ENCODE measurements at places on chromosomes 1 and 21.

GRCh38 chr1:177858332-177858821 lies 111.5 kb downstream of the SEC16B start:
- no peak for DNase-seq

- DNase-seq, result no peak
These were observed 3.4 kb upstream of the PCSK9 start for GRCh38 chr1:55035904-55036303.

GRCh38 chr1:118184739-118185083 lies 317 bp downstream of the SPAG17 start:
- no peak for DNase-seq

GRCh38 chr1:170701962-170702361 lies 38.0 kb downstream of the PRRX1 start:
- DNase-seq, result no peak

DNA sequence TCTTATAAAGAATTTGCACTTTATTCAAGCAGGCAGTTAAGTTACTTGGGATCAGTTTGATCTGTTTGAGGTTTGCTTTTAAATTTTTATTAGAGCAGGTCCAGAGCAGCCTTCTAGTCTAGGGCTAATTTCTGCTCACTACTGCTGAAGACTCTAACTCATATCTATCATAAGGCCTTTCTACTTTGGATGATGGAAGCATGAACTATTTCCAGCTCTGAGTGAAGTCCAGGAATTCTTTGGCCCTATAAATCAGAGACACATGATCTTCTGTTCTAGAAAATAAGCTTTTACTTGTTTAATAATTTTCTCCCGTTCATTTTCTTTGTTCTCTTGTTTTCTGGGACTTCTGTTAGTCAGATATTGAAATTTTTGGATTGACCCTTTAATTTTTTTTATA lies 14.7 kb downstream of the NIBAN1 start:
- no peak for DNase-seq

- DNase-seq, result peak; percentile 88
These were observed 487.6 kb upstream of the CAMK1G start for GRCh38 chr1:209095627-209096595.

DNA sequence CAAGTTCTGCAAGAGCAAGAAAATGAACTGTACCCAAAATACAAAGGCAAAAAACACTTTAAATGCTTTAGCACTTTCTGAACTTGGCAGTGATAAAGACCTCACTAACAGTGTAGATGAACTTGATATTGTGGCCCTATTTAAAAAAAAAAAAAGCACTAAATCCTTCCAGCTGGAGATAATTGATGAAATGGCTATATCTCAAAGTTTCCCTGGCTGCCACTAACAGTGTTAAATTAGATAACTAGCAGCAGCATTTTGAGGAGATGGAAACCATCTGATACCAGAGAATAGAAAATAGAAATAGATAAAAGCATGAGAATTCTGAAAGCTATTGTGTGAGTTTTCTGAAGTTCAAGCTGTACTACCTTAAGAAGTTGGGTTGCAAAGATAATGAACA lies 317.2 kb downstream of the RWDD3 start:
- no peak for DNase-seq

GRCh38 chr1:28243685-28244311 lies 7.9 kb downstream of the ATP5IF1 start:
- DNase-seq, result no peak

DNA sequence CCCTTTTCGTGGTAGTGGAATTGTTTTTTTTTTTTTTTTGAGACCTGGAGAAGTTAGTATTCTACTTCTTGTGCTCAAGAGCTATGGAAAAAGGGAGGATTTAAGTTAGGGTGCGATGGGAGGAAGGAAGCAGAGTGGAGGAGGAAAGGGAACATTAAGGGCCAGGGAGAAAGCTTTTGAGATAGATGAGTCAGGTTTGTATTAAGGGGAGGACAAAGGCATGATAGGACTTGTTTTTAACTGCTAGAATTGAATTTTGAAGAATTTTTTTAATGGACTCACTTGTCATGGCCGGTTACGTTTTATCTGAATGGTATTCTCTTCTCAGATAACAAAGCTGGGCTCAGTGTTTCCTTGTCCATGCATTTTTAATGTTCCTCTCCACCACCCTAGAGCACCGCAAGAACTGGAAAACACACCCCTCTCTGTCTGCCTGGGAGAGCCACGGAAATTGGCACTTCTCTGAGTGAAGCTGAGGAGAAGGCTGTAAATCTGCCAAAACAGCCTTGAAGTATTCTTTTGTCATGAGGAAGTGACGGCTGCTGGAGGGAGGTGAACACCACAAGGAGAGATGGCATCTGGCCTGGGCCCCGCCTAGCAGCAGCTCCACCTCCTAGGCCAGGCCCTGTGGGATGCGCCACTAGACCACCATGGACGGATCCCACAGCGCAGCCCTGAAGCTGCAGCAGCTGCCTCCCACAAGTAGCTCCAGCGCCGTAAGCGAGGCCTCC lies 3.5 kb downstream of the NIPAL3 start:
- DNase-seq, result peak; percentile 32

DNA sequence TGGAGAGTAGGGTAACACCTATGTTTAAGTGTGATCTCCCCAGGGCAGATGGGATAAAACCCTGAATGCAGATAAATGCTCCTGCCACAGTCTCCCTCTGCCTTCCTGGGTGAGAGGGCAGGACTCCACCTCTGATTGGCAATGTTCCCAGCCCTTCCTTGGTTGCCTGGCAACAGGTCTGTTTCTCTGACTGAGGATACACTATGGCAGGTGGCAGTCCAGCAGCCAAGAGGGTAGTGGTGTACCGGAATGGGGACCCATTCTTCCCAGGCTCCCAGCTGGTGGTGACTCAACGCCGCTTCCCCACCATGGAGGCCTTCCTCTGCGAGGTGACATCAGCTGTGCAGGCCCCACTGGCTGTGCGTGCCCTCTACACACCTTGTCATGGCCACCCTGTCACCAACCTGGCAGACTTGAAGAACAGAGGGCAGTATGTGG lies at the start of gene DCDC2B:
DCDC2B (plus strand) TSS at position 199 of the 438 bp plus-strand sequence; CDS start at position 204, 5 bp downstream.
- DNase-seq, result peak; percentile 61

DNA sequence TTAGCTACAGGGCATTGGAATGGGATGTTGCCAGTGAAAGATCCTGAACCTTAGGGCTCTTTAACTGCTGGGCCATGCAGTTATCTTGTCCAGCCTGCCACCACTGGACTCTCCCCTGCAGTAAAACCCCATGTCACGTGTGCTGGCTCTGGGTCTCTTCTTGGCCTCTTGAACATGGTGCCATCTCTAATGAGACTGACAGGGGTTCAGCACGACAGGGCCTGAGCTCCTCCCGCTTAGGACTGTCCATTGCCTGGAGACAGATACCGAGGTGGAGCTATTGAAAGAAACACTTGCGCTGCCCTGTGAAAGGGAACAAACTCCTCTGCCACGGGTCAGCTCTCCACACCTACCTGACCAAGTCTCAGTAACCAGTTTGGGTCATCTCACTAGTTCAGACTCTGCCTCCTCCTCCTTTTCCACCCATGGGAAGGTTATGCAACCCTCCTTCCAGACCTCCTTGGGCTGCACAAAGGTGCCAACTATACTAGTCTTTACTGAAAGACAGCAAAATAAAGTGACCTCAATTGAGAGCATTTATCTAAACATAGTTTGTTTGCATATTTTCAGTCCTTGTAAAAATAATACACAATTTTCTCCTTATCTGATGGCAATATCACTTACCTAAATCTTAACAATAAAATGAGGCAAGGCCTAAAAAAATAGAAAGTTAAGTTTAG lies 66.0 kb downstream of the GNG12 start:
- no peak for DNase-seq

DNA sequence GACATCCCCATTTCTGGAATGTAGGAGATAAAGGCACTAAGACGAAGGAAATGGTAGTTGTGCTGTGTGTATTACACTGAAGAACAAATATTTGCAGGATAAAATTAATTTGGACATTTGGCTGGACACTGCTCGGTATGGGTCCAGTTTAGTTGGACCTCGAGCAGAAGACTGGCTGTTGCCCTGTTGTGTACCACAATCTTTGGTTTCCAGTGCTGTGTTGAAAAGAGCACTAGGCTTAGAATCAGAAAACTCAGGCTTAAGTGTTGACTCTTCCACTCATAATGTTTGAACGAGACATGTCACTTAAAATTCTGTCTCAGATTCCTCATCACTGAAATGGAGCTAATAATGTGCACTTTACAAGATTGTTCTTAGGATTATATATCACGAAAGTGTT lies 1.2 kb upstream of the ARPC5 start:
- no peak for DNase-seq

GRCh38 chr1:164928232-164928812 lies 369.3 kb downstream of the PBX1 start:
- DNase-seq, result no peak

- DNase-seq, result no peak
These were observed 498.9 kb downstream of the ADGRL2 start for GRCh38 chr1:82299656-82300055.

DNA sequence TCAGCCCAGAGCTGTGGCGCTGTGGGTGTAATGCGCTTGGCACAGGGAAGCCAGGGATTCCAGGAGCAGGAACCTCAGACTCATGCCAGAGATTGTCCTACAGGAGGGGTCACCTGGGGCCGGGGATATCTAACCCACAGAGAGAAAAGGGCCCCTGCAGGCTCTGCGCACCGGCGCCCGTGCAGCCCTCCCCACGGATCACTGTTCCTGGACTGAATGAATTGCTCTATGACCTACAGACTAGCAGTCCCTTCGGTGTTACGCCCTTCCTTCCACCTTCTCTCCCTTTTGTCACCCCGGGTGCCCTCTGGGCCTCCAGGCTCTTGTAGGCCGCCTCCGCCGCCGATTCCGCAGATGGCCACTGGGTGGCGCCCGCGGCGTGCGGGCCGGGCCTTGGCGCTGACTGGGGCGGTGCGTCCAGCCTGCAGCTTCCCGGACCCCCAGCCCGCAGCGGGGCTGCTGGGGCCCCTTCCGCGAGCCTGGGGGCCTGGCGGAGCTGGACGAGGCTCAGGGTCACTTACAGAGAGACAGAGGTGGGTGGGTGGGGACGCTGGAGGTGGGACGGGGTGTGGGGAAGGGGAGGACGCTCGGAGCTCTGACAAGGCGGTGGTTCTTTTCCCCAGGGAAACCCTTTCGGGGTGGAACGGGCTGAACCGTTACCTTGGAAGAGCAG lies 101.3 kb downstream of the IER5 start:
- peak; percentile 24 for DNase-seq

GRCh38 chr1:169694304-169695075 lies 16.9 kb downstream of the SELL start:
- DNase-seq, result no peak

DNA sequence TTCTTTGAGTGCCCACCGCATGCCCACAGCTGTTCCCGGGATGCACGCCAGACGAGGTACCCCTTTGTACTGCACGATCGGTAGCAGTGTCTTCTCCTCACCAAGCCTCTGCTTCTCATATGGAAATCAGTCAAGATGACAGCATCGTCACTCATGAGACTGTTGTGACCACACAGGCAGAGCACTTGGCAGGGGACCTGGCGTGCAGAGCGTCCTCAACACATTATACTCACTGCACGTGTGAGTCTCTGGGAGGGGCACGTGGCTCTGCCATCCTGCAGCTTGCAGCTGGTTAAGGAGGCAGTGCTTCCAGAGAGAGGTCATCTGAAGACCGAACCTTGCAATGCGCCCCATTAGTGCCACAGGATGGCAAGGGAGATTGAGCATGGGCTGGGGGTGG lies 266.8 kb downstream of the NPHP4 start:
- no peak for DNase-seq

All from amniotic epithelial cell (primary cell).